Natural killer cell (primary cell): ENCODE measurements at places on chromosomes 11 and 22.

- no peak for DNase-seq
Measured at GRCh38 chr11:113664981-113665710, 41.0 kb downstream of the TMPRSS5 start.

GRCh38 chr22:36829370-36830002 lies 12.7 kb upstream of the PVALB start:
- no peak for DNase-seq

- no peak for DNase-seq
Measured at GRCh38 chr11:34425867-34426266, 12.9 kb upstream of the CAT start.

DNA sequence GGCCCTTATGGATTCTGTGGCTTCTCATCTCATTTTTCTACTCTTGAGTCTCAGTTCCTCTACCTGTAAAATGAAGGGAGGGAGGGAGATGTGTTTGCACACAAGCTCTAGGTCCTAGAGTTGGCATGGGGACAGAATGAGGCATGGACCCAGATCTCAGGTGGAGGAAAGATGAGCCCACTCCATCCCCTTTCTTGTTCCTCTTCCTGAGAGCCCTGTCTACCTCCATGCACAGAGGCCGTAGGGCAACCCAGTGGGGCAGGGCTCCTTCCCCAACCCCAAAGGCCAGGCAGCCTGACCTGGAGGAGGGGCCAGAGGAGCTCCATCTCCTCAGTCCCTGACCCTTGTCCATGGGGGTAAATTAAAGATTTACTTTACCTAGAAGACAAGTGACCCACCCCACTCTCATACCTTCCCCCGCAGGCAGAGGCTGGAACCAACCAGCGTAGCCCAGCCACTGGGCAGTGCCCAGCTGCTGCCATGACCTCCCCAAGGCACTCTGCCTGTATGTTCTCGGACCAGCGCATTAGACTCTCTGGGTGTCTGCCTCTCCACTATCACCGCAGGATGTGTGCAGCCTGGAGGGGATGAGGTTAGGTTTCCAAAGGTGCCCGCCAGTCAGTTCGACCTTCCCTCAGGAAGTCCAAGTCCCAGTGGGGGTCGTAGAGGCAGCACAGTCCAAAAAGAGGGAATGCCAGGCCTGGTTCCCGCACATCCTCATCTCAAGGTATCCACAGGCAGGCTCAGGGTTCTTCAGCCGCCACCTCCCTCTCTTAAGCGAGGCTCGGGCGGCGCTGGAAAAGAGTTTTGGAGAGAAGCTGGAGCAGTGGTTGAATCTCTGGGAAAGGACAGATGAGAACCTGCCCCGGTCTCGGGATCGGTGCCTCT lies 3.0 kb downstream of the SMTN start:
- no peak for DNase-seq

DNA sequence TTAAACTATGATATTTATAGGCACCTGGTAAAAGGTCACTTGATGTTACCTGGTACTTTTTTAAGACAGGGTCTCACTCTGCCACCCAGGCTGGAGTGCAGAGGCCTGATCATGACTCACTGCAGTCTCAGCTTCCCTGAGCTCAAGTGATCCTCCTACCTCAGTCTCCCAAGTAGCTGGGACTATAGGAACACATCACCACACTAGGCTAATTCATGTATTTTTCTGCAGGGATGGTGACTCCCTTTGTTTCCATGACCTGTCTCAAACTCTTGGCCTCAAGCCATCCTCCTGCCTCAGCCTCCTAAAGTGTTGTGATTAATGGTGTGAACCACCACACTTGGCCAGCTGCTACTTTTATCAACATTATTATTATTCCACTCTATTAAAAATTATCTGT lies 47.6 kb downstream of the OR4C45 start:
- no peak for DNase-seq
